ENCODE measurements at places on chromosomes 16 and 17.

GRCh38 chr17:67452681-67453554 is 75.8 kb downstream of the PITPNC1 start:
- DNase-seq, result no peak

DNA sequence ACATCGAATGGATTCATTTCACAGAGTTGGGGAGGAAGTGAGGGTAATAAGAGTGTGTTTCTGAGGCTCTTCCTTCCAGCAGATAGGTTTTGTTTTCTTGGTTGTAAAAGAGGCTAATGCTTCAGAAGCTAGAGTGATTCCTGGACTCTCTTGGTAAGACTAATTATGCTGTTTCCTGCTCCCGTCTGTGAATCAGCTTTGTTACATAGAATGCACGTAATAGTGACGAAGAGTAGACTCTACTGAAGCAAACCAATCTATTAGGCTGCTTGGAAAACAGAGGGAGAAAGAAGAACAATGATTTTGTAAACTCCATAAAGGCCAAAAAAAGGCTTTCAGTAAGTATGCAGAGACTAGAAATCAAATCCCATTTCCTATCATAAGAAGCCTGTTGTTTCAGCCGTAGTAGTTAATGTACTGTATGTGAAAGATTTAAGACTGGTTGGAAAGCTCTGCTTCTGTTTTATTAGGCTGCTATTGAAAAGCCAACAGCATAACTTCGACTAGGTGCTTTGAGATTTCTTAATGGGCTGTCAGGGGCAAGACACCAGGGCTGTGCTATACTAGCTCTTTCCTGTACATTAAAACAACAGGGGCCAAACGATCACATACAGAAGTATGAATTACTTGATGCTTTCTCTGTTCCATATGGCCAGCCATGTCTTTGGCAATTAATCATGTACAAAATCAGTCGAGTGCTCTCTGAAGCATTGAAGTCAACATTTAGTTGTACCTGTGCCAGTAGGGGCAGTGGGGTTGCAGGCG is 219.0 kb downstream of the FTO start:
- DNase-seq, result no peak

GRCh38 chr16:66442502-66443268 is 15.6 kb downstream of the BEAN1 start:
- no peak for DNase-seq

DNA sequence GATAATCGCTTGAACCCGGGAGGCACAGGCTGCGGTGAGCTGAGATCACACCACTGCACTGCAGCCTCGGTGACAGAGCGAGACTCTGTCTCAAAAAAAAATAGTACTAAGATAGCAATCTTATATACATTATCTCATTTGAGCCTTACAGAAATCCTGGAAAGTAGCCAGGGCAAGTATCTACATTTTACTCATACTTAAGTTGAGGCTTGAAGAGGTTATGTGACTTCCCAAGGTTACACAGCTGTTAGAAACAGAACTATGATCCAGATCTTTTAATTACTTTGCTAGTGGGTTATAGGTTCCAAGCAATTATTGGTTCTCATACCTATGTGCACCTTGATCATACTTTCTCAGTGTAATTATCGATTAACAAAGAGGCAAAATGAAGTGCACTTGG is 15.4 kb downstream of the C17orf78 start:
- DNase-seq, result no peak

- no peak for DNase-seq
These were observed 161.1 kb upstream of the CACNG5 start for GRCh38 chr17:66673668-66674276.

DNA sequence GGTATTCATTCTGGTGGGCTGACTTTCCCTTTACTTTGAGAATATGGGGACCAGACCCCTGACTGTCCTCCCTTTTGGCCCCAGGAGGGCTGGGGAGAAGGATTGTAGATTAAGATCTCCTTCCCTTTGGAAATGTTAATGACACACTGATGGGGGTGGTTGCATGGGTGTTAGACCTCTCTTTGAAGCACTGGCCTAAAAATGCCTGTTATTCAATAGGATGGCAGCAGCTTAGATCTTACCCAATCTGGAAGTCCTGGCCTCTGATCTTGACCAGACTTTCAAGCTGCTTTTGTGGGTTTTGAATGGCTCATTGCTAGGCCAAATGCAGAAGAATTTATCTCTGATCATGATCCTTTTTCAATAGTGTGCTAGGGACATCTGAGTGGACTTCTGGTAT is 25.7 kb downstream of the MAP3K3 start:
- DNase-seq, result no peak

GRCh38 chr16:85715169-85716021 is 26.6 kb upstream of the GINS2 start:
- no peak for DNase-seq

DNA sequence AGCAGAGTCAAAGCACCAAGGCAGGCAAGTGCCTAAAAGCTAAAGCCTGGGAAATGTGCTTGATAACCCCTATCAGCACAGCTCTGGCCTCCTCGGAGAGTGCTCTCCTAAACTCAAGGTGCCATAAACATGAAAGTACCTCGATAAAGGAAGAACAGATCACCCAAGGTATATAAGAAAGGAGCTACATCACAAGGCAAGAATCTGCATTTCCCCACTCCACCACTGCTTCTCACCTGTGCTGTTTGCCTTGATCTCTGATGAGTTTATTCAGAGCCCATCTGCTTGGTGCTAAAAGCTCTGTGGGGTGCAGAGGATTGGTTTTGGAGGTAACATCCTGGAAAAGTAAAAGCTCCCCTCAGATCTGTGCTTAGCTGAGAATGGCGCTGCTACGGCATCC is 449.5 kb upstream of the CDH5 start:
- DNase-seq, result no peak

GRCh38 chr17:38894276-38894675 is 24.4 kb downstream of the LASP1 start:
- no peak for DNase-seq

DNA sequence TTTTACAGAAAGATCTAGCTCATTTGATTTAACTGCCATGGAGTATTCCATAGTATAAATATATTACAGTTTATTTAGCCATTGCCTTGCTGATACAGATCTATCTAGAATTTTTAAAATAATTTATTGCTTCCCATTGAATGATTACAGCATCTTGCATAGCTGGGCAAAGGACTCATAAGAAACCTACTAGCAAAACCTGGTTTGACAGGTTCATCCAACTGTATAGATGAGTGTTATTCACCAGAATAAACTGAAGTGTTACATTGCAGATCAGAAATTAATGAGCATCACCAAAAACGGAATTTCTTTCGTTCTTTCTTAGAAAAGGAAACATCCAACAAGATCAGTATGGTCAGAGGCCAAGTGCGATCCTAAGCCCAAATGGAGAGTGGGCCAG is 202.2 kb upstream of the CACNG5 start:
- no peak for DNase-seq

- DNase-seq, result no peak
These were observed 8.3 kb downstream of the CNTNAP1 start for GRCh38 chr17:42690596-42690995.

GRCh38 chr16:89556750-89557689 is 3.5 kb upstream of the RPL13 start:
- peak; percentile 61 for DNase-seq

All from stimulated activated CD8-positive, alpha-beta memory T cell treated with anti-CD3 and anti-CD28 coated beads, Interleukin-4, amount 100 ng/mL, for 4 hours (primary cell).